Epithelial cell of esophagus (primary cell): ENCODE measurements at places on chromosomes 5 and 9.

DNA sequence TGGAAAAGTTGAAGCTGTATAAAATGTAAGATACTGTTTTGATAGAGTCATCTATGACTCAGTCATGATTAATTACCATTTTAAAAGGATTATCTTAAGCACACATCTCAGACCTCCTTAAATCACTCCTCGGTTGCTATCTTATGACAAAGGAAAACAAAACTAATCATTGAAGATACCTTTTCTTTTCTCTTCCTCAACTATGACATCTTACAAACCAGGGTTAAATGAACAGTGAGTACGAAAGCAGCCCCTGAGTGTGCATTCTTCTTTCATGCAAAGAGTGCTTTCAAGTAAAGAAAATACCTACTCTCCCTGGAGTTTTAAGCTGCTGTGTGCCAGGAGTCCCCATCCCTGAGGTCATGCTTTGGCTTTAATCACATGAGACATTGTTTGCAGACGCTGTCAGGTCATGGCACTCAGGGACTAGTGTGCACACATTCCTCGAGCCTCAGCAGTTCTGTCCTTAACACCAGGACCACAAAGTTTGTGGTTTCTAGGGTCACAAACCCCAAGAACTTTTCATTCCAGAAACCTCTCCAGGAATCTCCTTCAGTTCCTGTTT is 86.7 kb upstream of the ICE1 start:
- DNase-seq: peak; percentile 46

DNA sequence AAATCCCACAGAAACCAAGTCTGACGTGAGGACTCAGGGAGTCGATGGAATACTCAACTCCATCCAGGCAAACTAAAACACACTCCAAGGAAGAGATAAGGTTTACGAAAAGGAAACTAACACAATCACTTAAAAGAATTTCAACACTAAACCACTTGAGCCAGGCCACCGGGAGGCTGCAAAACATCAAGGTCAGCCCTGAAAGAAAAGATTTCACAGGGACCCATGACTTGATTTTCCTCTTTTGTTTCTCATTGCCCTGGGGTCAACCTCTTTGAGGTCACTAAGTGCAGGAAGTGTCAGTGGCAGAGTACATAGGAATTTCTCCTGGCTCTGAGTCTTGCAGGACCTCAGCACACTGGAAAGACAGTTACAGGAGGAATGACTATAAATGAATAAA is 77.8 kb upstream of the TARS1 start:
- no peak for DNase-seq

DNA sequence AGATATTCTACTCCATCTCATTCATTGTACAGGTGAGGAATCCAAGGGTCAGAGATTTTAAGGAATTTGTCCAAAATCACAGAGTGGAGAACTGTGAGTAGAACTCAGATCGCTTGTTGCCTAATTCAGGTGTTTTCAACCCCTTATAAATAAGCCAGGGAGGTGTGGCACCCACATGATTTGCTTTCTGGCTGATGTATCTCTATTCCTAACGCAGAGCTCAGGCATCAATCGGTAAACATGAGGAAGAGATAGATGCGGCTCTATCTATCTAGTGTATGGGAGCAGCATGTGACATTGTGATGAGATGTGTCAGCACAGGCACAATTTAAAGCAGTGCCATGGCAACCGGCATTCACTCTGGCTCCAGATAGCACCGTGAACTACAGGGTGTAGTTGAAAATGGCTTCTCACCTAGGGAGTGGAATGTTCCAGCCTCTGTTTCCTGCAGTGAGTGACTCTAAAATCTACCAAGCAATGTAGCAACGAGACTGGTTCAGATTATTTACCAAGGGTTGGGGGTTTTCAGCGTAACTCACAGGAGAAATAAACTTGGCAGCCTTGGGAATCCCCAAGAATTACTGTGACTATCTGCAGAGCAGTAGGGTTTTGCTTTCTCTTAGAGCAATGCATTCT is 53.4 kb upstream of the SUB1 start:
- peak; percentile 53 for DNase-seq

- DNase-seq: no peak
Observed at GRCh38 chr9:109923806-109924205, 143.8 kb downstream of the PALM2AKAP2 start.

DNA sequence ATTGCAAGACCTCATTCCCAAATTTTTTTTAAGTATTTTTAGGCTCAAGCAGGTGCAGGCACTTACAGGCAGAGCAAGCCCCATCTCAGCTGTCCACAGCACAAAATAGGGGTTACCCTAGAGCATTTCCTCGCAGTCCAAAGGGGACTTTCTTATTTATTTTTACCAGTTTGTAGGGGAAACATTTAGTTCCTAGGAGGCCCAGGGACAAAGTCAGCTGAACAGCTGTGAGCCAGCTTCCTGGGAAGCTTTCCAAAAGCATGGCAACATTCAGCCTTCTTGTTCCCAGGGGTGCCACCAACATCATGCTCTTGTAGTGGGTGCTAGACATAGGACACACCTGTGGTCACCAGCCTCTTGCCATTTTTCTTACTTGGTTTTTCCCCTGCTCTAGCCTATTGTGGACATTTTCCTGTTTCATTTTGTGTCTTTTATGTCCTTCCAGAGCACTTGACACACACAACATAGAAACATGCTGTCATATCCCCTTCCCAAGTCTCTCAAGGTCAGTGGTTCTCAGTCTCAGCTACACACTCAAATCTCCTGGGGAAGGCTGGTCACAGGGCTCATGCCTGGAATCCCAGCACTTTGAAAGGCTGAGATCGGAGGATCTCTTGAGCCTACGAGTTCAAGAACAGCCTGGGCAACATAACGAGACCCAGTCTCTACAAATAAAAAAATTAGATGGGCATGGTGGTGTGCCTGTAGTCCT is 38.2 kb downstream of the HAVCR1 start:
- no peak for DNase-seq

- peak; percentile 54 for DNase-seq
Observed at GRCh38 chr9:10250219-10250618, 362.6 kb downstream of the PTPRD start.

GRCh38 chr5:15142458-15142857 is 270.9 kb upstream of the ANKH start:
- no peak for DNase-seq

DNA sequence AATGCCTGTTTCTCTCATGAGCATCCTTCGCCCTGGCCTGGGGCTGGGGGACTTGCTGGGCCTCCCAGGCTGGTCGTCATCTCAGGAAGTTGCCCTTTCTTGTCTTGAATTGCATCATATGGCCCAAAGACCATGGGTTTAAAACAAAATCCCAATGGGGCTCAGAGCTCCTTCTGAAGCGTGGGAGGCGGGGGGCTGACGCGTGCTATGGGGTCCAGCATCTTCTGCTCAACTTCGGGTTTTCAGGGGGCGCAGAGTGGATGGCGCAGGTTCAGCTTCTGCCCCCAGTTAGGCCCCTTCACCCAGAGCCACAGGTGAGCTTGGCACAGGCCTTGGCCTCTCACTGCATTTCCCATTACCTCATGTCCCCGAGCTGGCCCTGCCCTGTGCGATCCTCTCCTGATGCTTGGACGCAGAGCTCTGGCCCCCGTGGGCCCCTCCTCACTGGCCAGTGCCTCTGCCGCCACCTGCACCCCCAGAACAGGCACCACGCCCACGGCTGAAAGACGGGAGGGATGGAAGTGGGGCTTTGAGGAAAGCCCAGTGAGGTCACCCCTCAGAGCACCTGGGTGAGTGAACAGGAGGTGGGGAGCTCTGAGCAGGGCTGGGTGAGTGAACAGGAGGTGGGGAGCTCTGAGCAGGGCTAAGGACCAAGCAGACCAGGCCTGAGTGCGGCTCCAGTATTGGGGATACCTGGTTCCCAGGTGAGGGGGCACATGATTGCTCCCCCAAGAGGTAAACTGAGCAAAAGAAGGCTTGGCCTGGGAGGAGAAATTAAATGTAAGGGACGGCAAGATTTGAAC is 56.0 kb downstream of the TRIP13 start:
- no peak for DNase-seq

GRCh38 chr5:176334031-176334770 is 27.4 kb downstream of the KIAA1191 start:
- peak; percentile 34 for DNase-seq

DNA sequence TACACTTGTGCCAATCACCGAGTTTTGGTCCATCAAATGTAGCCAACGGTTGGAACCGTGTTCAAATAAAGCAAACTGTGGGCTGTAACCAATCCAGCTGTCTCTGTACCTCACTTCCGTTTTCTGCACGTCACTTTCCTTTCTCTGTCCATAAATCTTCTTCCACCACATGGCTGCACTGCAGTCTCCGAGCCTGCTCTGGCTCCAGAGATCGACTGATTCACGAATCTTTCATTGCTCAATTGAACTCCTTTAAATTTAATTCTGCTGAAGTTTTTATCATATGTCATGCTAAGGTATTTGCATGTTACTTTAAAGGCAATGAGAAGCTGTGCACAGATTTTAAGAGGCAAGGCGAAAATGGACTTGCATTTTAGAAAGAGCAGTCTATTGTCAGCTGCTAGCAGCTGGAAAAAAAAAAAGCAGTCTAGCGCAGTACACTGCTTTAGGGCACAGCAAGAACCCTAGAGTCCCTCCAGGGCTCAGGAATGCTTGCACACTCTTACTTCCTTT is 13.2 kb downstream of the TTC39B start:
- no peak for DNase-seq

- no peak for DNase-seq
Observed at GRCh38 chr5:107058803-107059202, 611.9 kb downstream of the EFNA5 start.

DNA sequence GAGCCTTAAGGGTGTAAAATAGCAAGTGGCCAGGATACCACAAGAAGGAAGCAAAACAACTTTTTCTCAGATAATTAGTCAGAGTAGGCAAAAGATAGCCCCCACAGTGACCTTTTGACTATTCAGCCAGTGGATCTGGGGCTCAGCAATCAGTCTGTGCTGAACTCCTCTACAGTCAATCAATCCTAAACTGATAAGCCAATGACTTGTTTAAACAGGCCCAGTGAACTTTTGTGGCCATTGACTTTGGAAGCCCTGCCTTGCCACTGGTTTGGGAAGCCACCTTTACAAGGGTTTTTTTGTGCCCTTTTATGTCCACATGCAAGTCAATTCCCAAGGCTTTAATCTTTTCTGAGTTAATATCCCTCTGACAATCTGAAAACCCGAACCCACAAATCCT is 1565.0 kb upstream of the WWC1 start:
- no peak for DNase-seq

DNA sequence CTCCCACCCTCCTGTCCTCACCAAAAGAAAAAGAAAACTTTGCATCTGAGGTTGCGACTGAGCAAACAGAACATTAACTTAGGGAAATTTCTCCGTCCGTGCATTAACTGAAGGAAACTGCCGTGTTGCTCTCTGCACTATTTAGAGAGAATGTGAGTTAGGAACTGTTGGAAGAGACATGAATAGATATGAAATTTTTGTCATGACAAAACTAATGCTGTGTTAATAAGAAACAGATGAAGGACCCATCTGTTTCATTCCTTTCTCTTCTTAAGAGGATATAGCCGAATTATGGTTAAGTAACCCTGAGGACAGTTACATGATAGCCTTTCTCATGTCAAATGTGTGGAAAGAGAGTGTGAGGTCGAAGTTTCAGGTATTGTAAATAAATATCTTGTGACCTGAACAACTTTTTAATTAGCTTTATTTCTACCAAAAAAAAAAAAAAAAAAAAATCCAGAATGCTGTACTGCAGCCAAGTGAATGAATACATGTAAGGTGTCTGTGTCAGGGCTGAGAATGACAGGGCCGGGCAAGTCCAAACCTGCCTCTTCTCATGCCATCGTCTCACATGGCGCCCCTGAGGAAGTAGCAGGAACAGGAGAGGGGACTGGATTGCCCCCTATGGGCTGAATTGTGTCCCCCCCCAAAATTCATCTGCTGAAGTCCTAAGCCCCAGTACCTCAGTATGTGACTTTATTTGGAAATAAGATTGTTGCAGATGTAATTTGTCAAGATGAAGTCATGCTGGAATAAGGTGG is 35.6 kb upstream of the ANKRD33B start:
- peak; percentile 89 for DNase-seq

- DNase-seq: no peak
Observed at GRCh38 chr9:87337335-87338087, 160.2 kb upstream of the DAPK1 start.

DNA sequence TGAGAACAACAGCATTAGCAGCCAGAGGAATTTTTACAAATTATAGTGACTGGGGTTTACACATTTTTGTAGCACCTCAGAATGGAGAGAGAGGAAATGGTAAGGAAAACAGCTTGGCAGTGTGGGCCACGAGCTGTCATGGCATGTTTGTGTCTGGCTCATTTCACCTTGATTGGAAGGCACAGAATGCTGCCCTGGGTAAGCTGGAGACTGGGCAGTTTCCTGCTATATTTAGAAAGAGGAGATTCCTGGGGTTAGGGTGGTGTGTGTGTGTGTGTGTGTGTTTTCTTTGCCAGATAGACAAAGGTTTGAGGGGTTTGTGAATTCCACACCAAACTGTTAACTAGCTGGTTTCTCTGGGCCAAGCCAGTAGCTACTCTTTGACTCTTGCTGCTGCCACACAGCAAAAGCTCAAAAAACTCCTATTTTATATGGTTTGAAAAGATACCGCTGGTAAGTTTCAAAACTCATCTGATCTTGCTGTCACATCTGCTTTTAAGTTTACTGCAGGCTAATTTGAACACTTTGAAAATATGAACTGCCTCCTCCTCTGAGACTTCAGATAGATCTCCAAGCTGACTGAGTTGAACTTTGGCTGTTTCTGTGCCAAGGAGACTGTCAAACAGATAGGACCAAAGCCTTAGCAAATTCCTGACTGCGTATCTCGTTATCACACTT is 9.1 kb downstream of the ARHGAP26 start:
- DNase-seq: peak; percentile 62

- DNase-seq: no peak
Observed at GRCh38 chr5:171427318-171428167, 8.1 kb downstream of the FGF18 start.

GRCh38 chr9:38694676-38695075 is 25.3 kb downstream of the FAM240B start:
- DNase-seq: no peak

DNA sequence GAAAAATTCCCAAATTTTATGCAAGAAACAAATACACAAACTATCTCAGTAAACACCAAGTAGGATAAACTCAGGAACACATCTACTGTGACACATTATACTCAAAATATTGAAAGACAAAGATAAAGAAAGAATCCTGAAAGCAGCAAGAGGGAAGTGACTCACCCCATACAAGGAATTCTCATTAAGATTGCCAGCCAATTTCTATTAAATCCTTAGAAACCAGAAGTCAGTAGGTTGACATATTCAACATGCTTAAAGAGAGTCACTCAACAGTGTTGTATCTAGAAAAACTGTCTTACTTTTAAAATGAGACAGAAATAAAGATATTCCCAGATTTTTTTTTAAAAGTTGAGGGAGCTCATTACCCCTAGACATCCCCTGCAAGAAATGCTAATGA is 15.5 kb downstream of the SPATA31E1 start:
- no peak for DNase-seq

DNA sequence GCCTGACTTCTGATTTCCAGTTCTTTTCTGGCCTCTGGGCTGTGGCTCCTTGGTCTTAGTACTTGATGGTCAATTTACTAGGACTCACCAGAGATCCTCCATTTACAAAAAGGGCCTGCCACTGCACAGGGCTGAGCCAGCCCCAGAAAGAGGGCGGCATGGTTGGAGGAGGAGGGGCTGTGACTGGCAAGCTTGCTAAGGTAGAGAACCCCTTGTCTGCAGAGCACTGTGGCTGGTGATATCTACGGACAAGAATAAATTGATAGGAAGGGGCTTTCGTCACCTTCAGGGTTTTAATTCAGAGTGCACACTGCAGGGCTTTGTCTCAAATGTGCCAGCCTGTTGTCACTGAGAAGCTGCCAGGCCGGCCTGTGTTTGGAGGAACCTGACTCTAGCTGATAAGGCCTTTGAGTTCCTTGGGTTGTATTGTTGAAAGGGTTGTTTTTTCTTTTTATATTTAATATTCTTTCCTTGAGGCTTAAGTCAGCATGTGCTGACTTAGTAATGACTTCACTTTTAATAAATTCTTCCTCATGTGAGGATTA is 15.1 kb downstream of the SLC22A5 start:
- DNase-seq: no peak
